ENCODE measurements at places on chromosomes 2 and 18.

DNA sequence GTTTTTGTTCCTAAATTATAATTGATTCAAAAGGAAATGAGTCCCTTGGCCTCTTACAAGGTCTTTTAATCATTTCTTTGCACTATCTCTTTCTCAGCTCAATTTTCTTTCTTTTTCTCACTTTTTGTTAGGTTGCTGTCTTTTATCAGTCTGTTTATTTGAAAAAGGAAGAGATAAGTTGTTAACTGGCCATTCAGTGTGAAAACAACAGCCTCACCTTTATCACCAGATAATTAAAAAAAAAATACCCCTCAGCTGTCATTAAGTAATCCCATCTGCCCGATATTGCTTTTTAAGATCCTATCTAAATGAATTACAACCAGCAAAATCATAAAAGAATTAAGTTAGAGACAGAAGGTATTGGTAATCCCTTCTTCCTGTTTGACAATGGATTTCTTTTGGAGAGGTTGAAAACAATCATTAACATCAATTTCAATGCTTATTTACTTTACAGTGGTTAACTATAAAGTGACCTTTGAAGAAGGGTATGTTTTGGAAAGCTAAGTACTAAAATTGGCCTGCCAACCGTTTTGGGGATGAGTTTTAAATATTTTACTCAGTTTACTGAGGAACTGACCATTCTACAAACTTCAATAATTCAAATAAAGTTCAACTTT is 104.9 kb downstream of the TGIF1 start:
- no peak for DNase-seq

GRCh38 chr2:55010149-55010591 is 40.1 kb downstream of the RTN4 start:
- peak; percentile 24 for DNase-seq

DNA sequence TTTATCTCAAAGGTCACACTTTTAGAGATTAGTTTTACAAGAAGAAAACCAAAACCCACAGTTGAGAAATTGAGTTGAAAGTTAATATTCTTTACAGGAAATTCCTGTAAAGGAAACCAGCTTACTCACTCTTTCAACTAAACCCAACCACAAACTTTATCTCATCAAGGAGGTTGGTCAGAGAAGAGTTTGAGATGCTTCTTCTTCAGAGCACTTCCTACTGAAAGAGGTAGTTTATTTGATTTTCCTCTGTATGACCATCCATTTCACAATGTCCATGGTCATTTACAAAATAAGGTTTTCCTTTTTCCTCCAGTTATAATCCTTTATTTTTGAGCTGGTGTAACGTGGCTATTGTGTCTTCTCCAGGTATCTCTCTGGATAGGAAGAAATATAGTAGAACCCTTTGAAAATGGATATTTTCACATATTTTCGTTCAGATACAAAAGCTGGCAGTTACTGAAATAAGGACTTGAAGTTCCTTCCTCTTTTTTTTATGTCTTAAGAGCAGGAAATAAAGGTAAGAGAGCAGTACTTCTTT is 4.5 kb upstream of the IL18RAP start:
- DNase-seq: no peak

GRCh38 chr2:17795309-17795708 is 21.0 kb upstream of the MSGN1 start:
- no peak for DNase-seq

DNA sequence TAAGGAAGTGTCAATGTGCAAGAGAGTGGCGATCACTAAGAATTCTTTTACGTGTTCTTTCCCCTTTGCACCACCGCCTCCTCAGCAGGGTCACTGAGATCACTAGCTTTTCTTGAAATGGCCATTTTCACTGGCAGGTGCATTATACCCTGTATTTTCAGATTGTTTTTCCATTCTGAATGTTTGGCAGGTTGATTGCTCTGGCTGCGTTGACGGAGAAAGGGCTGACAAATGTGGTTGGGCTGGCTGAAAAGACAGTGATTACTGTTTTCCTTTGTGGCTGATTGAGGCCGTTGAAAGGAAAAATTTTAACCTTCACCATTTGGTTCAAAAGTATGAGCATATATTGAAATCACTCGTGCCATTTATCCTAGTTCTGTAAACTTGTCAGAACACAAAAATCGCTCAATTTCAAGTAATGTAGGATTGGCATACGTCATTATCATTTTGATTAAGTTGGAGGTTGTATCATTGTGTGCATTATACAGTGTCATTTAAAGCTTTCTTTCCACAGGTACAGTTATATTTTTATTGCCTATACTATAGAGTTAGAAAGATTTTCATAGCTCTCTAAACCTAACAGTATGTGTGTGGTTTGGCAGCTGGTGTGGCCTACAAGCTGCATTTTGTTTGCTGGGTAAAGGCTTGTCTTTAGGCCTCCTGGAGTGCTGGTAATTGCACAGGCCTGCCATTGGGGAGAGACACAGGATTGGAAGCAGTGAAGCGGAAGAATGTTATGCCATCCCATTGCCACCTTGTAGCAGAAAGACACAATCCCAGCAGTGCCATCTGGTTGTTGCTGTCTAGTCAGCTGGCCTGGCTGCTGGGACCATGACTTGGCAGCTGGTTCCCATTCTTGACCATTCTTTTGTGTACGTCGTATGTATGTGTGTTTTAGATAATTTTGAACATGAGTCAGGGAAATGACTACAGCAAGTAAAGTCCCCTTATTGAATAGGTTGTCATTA is 36.7 kb downstream of the DYNC1I2 start:
- DNase-seq: no peak

GRCh38 chr2:158668001-158668765 is 126.9 kb upstream of the DAPL1 start:
- DNase-seq: no peak

DNA sequence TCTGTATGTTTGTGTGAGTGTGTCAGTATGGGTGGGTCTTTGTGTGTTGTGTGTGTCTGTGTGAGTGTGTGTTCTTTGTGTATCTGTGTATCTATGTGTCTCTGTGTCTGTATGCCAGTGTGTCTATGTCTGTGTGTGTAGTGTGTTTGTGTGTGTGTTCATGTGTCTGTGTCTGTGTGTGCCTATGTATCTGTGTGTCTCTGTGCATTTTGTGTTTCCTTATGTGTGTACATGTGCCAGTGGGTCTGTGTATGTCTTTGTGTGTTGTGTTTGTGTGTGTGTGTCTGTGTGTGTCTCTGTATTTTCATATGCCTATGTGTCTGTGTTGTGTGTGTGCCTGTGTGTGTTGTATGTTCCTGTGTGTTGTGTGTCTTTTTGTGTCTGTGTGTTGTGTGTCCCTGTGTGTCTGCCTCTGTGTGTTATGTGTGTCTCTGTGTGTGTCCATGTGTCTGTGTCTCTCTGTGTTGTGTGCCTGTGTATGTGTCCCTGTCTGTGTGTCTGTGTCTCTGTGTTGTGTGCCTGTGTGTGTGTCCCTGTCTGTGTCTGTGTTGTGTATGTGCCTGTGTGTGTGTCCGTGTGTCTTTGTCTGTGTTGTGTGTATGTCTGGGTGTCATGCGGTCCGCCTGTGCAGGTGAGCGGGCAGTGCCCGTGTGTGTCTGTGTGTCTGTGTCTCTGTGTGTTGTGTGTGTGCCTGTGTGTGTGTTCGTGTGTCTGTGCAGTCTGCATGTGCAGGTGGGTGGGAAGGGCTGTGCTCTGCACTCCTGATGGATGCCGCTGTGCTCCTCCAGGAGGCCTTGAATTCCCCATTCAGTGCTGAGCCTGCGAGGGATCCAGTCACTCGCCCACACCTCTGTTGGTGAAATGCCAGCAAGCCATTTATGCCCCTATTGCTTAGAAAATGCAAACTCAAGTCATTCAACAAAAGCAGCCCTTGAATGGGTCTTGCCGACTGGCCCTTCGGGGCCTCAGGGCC is 37.4 kb downstream of the KLHL29 start:
- no peak for DNase-seq

- DNase-seq: peak; percentile 40
Observed at GRCh38 chr2:10620481-10620880, 69.3 kb downstream of the NOL10 start.

GRCh38 chr18:12377556-12378197 is 650 bp upstream of the AFG3L2 start:
- no peak for DNase-seq

GRCh38 chr18:24027156-24027827 is 12.7 kb downstream of the TTC39C start:
- peak; percentile 88 for DNase-seq

GRCh38 chr2:118847762-118848172 is 319 bp upstream of the EN1 start:
- DNase-seq: peak; percentile 62

DNA sequence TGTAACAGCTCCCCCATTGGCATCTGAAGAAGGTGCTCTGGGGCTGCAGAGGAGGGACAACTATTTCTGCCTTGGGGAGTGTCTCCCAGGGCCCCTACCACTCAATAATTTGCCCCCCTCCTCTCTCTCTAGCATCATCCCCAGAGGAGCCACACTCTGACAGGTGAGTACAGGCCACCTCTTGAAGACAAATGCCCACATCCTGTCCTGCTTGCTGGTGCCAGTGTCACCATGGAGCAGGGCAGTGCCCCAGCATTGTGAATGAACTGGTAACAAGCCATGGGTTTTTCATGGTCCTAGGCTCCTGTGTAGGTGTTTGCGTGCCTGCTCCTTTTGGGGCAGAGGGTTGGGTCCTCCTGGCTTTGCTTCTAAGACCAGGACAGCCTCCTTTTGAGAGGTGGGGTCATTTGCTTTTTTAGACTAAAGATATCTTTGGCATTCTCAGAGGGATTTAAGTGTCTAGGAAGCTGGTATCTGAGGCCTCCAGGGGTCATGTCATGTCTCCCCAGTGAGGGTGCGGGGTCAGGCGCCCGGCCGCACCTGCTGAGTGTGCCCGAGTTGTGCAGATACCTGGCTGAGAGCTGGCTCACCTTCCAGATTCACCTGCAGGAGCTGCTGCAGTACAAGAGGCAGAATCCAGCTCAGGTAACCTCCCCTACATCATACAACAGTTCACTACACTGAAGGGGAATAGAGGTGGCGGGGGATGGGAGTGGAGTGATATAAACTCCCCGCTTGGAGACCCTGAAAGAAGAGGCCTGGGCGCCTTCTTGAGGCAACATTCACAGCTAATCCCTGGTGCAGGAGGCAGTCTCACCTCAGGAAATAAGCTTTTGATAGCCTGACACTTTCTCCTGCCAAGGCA is 1.8 kb downstream of the RETREG2 start:
- DNase-seq: no peak

GRCh38 chr2:67451086-67451832 is 54.1 kb downstream of the ETAA1 start:
- DNase-seq: no peak

GRCh38 chr2:85468096-85468703 is 49.7 kb downstream of the SH2D6 start:
- no peak for DNase-seq

DNA sequence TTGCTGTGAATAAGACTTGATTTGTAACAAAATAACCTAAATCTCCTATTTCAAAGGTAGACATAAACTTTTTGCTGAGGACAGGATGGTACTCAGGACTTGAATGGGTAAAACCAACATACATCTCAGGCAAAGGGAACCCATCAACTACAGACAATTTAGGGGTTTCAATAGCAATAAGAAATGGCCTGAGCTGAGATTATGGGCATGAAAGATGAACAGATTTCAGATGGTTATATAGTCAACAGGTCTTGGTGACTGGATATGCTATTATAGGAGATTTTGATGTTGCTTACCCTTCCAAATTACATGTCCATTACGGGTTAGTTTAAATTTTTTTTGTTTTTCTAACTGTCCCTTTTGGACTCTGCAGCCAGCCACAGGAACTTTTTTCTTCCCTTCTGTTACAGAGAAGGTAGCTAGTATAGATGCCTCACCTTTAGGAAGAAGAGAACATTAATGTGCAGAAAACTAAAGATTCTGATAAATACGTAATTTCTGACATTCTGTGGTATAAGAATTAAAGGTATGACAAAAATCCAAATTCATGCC is 4.6 kb downstream of the RPS27A start:
- no peak for DNase-seq

DNA sequence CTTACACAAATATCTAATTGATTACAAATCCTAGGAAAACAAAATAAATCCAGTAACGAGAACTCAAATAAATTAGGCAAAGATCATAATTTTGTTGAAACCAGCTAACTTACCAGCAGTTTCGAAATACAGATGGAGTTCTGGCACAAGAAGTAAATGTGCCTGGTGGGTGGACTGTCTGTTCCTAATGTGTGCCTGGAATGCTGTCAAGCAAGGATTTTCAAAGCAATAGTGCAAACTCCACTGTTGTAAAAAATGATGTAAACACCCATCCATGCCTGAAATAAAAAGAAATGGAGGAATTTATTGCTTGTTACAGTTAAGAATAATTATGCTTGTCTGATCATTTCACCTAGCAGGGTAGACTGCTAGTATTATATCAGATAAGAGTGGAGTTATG is 423.9 kb upstream of the MAP2 start:
- DNase-seq: no peak
